ENCODE measurements at places on chromosomes 4 and X. TPM values are rescaled to one million over a fixed set of nuclear protein-coding genes. Genes with fewer than 3 reads are reported as not detected.
A peak's percentile ranks its signal among the peaks of the same experiment; 100 is the strongest.

Gene SPANXN3
- total RNA-seq: not detected

GRCh38 chrX:153706799-153707198 is 17.4 kb downstream of the BCAP31 start:
- no peaks in the 10 kb centered on the region for H3K27me3 ChIP-seq
- no peak for DNase-seq

GRCh38 chrX:118510111-118510510 is 14.5 kb downstream of the DOCK11 start:
- H3K27ac ChIP-seq: no peak overlapping the region
- no peaks in the 10 kb centered on the region for H3K4me1 ChIP-seq
- H3K36me3 ChIP-seq: no peaks in the 10 kb centered on the region
- peaks cover 15% of the 10 kb centered on the region for H3K27me3 ChIP-seq

- H3K27me3 ChIP-seq: no peaks in the 10 kb centered on the region
- no peak overlapping the region for H3K4me3 ChIP-seq
- no peak overlapping the region for H3K27ac ChIP-seq
- no peaks in the 10 kb centered on the region for H3K4me1 ChIP-seq
- H3K36me3 ChIP-seq: peaks cover 16% of the 10 kb centered on the region
Measured at GRCh38 chr4:2046031-2046961, 12.8 kb upstream of the NAT8L start.

DNA sequence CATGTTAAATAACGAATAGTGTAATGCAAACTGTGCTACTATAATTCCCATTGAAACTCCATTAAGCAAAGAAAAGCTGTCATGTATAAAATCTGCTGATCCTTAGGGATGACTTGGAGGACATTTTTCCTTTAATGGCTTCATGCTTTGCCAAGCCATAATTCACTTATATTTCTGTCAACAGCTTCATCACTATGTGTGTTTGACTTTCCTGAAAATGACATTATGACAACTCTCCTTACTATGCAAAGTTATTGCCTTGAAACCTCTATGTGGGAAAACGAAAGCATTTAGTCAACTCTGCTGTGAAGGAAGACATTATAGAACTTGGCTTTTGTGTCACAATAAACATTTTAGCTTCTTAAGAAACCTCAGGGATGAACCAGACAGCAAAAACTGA is 210.5 kb downstream of the GRXCR1 start:
- no peak overlapping the region for H3K27ac ChIP-seq
- H3K4me3 ChIP-seq: no peak overlapping the region
- no peaks in the 10 kb centered on the region for H3K27me3 ChIP-seq
- no peaks in the 10 kb centered on the region for H3K4me1 ChIP-seq
- DNase-seq: no peak
- H3K36me3 ChIP-seq: no peaks in the 10 kb centered on the region

Gene SERTM2
- total RNA-seq: not detected

Gene NDNF
- total RNA-seq: 0.29 TPM

GRCh38 chrX:8565729-8566128 is 101.1 kb downstream of the VCX3B start:
- H3K27ac ChIP-seq: no peak overlapping the region
- no peaks in the 10 kb centered on the region for H3K4me1 ChIP-seq
- H3K36me3 ChIP-seq: no peaks in the 10 kb centered on the region
- H3K4me3 ChIP-seq: no peak overlapping the region

DNA sequence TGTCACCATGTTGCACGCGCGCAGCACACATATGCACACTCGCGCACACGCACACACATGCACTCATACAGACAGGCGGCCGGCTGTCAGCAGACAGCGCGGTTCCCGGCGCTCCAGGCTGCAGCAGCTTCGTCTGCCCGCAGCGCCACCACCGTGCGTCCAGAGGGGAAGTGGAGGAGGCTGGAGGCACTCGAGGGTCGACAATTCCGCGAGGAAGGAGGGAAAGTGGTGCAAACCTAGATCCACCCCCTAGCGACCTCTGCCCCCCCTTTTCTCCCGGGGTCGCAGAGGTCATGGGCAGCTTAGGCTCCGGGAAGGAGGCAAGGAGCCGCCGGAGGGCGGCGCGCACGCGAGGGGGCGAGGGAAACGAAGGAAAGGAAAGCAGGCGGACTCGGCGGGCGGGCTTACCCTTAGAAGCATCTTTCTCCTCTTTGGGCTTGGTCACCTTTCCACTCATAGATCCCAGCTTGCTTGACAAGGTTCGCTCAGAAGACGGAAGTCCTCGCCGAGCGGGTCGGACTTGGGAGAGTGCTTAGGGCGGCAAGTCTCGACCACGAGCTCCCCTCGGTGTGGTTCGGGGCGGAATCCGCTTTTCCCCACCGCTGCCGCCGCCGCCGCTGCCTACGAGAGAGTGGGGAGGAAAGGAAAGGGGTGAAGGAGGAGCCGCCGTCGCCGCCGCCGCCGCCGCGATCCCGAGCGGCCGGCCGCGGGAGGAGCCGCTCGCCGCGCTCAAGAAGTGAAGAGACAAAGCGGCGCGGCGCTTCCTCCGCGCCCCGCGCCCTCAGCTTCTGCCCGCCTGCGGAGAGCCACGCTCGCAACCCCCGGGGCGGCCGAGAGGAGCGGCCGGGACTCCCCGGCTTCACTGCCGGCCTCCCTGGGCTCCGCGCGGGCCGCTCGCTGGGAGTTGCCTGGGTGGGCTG is 326.6 kb upstream of the F9 start:
- DNase-seq: no peak
- H3K36me3 ChIP-seq: peaks cover 8% of the 10 kb centered on the region
- H3K4me3 ChIP-seq: no peak overlapping the region
- peaks cover 23% of the 10 kb centered on the region for H3K27me3 ChIP-seq
- no peak overlapping the region for H3K27ac ChIP-seq

Gene TAF7L
- not detected for total RNA-seq

GRCh38 chr4:170170861-170171260 is 81.1 kb upstream of the AADAT start:
- no peak for DNase-seq
- no peak overlapping the region for H3K27ac ChIP-seq
- no peaks in the 10 kb centered on the region for H3K27me3 ChIP-seq

Gene KLF8
- 0.83 TPM for total RNA-seq

DNA sequence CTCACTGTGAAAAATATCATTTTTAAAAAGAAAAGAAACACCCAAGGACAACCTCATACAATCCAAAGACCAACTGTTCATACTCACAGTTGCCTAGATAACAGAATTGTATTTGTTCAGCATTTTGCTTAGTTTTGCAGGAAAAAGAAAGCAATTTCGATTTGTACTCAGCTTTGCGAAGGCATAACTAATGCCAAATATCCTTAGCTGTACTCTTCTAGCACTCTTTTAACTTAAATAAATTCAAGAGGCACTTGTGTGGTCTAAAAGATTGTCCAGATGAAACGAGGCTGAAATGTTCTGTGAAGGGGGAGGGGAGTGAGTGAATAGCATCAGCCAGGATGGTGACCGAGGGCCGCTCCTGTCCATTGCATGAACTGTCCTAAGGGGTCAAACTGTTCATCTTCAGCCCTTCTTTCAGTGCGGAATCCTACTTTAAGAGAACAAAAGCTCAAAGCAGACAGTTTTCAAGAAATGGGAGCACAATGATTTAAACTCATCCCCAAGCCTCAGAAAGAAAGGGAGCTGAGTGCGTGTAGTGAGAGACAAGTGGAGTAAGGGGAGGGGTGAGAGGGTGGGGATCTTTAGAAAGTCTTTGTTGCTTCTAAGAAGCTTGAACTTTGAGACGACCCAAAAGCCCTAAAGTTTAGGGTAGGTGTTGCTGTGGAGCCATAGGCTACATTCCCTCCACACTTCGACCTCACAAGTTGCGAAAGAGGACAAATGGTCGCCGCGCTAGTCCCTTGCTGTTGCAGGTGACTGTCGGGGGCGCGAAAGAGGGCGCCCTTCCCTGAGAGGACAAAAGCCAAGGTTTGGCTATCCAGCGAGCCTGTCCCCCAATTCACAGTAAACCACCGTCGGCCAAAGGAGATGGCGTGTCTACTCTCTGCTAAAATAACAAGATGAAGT is 4.0 kb upstream of the NEUROG2 start:
- peaks cover 69% of the 10 kb centered on the region for H3K27me3 ChIP-seq
- no peak overlapping the region for H3K4me3 ChIP-seq
- H3K27ac ChIP-seq: no peak overlapping the region
- DNase-seq: no peak
- H3K4me1 ChIP-seq: peaks cover 20% of the 10 kb centered on the region
- H3K36me3 ChIP-seq: peaks cover 8% of the 10 kb centered on the region

DNA sequence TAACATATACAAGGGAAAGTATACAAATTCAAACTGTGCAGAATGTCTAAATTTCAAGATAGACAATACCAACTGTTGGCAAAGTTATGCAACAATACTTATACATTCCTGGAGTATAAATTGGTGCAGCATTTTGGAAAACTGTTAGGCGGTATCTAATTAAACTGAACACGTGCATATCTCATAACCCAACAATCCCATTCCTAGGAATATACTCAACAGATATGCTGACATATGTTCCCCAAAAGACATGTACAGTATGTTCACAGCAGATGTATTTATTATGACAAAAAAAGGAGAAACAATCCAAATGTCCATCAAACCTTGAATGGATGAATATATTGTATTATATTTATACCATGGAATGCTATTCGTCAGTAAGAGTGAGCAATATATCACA is 16.4 kb upstream of the FAM9B start:
- H3K36me3 ChIP-seq: no peaks in the 10 kb centered on the region
- no peak overlapping the region for H3K27ac ChIP-seq
- no peak for DNase-seq
- H3K27me3 ChIP-seq: no peaks in the 10 kb centered on the region
- no peak overlapping the region for H3K4me3 ChIP-seq

DNA sequence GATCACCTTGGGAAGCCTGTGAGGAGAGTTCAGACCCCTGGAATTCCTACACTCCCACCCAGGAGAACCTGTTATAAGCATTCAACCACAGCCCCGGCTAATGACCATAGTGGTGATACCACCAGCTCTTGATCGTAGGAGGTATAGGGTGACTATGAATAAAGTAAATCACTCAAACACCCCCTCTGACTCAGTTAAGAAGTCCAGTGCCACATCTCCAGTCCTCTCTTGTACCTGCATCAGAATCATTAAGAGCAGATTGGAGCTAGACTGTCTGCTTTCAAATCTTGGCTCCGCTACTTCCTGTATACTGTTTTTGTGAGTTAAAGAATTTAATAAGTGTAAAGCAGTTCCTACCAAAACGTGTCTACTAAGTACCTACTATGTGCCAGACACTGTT is 565.1 kb upstream of the DIPK2B start:
- H3K27me3 ChIP-seq: no peaks in the 10 kb centered on the region
- no peak for DNase-seq
- peaks cover 92% of the 10 kb centered on the region for H3K36me3 ChIP-seq
- peak overlapping the region; percentile 89 for H3K4me3 ChIP-seq
- peak overlapping the region; percentile 63 for H3K27ac ChIP-seq
- H3K4me1 ChIP-seq: peaks cover 22% of the 10 kb centered on the region

- H3K4me3 ChIP-seq: no peak within 1 kb of the TSS
- H3K36me3 ChIP-seq: no peaks in the 10 kb centered on the region
- no peak for DNase-seq
- no peak within 1 kb of the TSS for H3K27ac ChIP-seq
- no peaks in the 10 kb centered on the region for H3K4me1 ChIP-seq
Measured at GRCh38 chrX:52811065-52811625, at the start of gene XAGE5. Gene XAGE5 (plus strand): TSS chrX:52811287. CDS start chrX:52812567, 1,280 bp downstream.

DNA sequence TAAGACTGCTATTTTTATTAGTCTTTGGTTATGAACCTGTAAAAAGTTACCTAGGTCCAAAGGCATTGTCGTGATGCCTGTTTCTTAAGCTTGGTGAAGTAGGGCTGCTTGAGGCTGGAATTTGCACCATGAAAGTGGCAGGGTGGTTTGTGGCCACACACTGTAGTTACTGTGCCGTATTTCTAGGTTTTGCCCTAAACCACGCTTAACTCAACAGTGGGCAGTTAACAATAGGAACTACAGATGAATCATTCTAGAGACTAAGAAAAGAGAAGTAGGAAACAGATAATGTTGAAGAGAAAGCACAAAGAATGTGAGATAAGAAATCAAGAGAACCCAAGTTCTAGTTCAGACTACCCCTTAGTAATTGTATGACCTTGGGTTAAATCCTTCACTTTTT is 11.5 kb downstream of the ETNPPL start:
- no peaks in the 10 kb centered on the region for H3K27me3 ChIP-seq
- no peaks in the 10 kb centered on the region for H3K36me3 ChIP-seq
- no peak overlapping the region for H3K4me3 ChIP-seq

Gene GNL3L
- 67.5 TPM for total RNA-seq

- H3K27me3 ChIP-seq: no peaks in the 10 kb centered on the region
- DNase-seq: no peak
- H3K4me1 ChIP-seq: no peaks in the 10 kb centered on the region
- H3K4me3 ChIP-seq: no peak overlapping the region
- no peak overlapping the region for H3K27ac ChIP-seq
Measured at GRCh38 chrX:29890646-29891200, 324.6 kb upstream of the MAGEB2 start.

Gene TNMD
- not detected for total RNA-seq

GRCh38 chr4:150751648-150752047 is 169.7 kb downstream of the MAB21L2 start:
- DNase-seq: no peak
- H3K4me3 ChIP-seq: no peak overlapping the region
- no peaks in the 10 kb centered on the region for H3K36me3 ChIP-seq
- H3K4me1 ChIP-seq: no peaks in the 10 kb centered on the region
- no peak overlapping the region for H3K27ac ChIP-seq

DNA sequence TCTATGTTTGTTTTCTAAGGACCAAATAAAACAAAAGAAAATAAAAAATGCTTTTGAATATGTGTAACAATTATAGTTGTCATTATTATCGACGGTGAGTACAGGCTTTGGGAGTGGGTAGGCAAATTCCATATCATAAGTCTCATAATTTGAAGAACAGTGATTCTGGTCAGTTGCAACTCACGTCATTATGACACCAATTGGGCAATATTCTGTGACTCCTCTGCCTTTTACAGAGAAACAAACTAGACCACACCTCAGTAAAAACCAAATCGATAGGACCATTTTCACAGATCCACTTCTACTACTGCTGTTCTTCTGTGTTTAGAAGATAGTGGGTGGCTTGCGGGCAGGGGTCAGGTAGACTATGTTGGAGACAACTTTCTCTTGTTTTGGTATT is 250.1 kb downstream of the C4orf33 start:
- H3K27ac ChIP-seq: no peak overlapping the region
- peaks cover 8% of the 10 kb centered on the region for H3K4me1 ChIP-seq
- DNase-seq: no peak
- no peak overlapping the region for H3K4me3 ChIP-seq
- H3K36me3 ChIP-seq: no peaks in the 10 kb centered on the region

Gene NRK
- not detected for total RNA-seq

- no peaks in the 10 kb centered on the region for H3K27me3 ChIP-seq
- DNase-seq: no peak
- no peak overlapping the region for H3K27ac ChIP-seq
- H3K4me1 ChIP-seq: peaks cover 6% of the 10 kb centered on the region
Measured at GRCh38 chr4:40608628-40609027, 21.0 kb downstream of the RBM47 start.

- no peaks in the 10 kb centered on the region for H3K27me3 ChIP-seq
- no peaks in the 10 kb centered on the region for H3K4me1 ChIP-seq
- H3K36me3 ChIP-seq: no peaks in the 10 kb centered on the region
- no peak overlapping the region for H3K27ac ChIP-seq
- DNase-seq: no peak
- no peak overlapping the region for H3K4me3 ChIP-seq
Measured at GRCh38 chr4:18397681-18398390, 376.3 kb upstream of the LCORL start.
